HT-29 (cell line): ENCODE measurements at places on chromosomes 2 and 18.

- DNase-seq: no peak
These were observed 65.9 kb upstream of the AFF3 start for GRCh38 chr2:100208141-100208770.

- DNase-seq: no peak
These were observed 56.3 kb downstream of the DNMT3A start for GRCh38 chr2:25285265-25286024.

- no peak for DNase-seq
These were observed 144.1 kb downstream of the PRPF40A start for GRCh38 chr2:152573168-152573567.

- no peak for DNase-seq
These were observed 79.5 kb downstream of the POLR1A start for GRCh38 chr2:86025976-86026743.

DNA sequence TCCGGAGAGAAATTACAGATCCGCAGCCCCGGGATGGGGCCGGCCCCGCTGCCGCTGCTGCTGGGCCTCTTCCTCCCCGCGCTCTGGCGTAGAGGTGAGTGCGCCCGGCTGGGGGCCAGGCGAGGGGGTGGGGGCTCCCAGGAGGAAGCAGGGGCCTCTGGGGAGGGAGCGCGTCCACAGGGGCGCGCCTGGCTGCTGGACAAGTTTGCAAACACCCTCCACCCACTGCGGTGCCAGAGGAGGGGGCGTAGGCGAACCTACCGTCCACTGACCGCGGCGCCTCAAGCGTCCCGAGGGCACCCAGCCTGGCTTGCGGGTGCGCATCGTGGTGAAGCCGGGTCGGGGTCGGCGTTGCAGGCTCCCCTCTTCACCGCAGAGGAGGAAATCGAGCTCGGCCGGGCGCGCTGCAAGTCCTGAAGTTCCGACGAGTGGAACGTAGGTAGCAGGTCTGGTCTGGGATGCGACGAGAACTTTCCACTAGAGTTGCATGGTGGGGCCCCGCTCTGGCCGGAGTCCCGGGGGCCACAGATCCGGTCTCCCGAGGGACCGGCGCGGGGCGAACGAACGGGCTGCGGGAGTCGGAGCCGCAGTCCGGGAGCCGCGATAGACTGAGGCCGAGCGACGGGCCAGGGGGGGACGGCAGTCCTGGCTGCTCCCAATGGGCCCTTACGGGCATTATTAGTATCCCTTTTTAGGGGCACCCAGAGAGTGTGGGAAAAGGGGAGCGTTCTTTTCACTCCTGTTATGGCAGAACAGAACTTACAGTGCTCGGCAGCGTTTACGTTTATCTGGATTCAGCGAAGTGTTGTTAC is 502 bp downstream of the MERTK start:
- DNase-seq: no peak

GRCh38 chr2:145026456-145027455 is 506.8 kb upstream of the ZEB2 start:
- DNase-seq: no peak

- DNase-seq: no peak
These were observed 67.8 kb downstream of the SRBD1 start for GRCh38 chr2:45543257-45543656.

DNA sequence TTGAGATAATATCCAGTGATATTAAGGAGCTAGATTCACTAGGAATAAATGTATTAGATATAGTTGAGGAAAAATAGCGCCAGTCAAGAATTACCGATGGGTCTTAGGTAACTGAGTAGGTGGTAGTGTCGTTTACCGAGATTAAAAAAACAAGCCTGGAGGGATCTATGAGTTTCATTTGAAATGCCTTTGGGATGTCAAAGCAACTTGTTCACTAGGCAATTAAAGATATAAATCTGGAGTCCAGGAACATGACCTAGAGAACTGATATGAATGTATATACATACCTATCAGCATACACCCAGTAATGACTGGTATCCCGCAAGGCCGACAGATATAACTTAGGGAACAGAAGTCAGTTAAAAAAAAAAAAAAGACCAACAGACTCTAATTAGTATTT is 29.2 kb upstream of the MAP4K3 start:
- DNase-seq: no peak

DNA sequence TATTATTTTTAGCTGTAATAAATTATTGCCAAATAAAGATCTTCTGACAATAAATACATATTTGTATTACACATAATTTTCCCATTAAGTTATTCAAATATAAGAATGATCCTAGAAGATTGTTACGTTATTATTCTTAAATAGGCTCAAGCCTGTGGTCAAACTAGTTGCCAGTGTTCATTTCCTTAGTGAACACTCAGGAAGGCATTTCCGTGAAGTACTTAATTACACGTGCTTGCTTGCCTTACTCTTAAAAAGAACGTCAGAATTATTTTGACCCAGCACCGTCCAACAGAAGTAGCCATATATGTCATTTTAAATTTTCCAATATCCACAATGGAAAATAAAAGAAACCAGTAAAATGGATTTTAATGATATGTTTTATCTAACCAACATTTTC is 249.8 kb downstream of the TXNL1 start:
- no peak for DNase-seq

DNA sequence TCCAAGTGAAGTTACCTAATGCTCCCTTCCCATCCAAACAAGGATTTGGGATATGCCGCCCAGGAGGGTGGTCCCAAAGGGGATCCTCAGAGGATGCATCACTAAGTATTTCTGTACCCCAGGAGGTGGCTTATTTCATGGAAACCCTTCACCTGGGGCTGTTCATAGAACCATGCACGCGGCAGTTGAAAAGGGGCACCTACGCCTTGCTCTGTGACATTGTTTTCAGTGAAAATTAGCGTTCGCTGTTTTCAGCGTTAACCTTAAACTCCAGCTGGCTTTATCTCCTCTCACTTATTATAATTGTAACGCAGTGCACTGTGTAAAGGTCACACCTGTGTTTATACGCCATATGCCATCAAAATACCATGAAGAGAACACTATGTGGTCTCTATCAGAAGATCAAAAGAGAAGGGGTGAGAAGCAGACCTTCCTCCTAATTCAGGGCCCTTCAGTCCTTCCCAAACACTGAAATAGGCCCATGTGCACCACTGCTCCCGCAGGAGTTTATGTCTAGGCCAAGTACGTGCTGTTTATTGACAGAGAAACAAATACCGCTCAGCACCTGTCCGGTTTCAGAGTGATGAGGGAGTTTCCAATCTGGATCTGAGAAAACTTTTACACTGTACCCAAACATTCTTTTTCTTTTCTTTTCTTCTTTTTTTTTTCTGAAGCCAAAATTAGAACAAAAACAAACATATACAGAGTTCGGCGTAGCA is 162.1 kb downstream of the BCL2 start:
- DNase-seq: no peak
